ENCODE measurements at places on chromosomes 11 and 22.
A peak's percentile ranks its signal among the peaks of the same experiment; 100 is the strongest.

GRCh38 chr11:45169310-45170072 is 23.1 kb downstream of the PRDM11 start:
- DNase-seq: peak; percentile 61

DNA sequence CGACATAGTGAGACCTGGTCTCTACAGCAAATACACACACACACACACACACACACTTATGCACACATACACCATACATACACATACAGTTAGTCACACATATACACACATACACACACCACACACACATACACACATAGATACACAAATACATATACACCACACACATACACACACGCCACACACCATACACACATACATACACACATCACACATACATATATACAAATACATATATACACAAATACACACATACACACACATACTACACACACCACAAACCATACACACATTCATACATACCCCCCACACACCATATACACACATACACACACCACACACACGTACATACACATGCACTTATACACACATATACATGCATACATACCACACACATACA is 57.7 kb downstream of the MICAL2 start:
- no peak for DNase-seq

DNA sequence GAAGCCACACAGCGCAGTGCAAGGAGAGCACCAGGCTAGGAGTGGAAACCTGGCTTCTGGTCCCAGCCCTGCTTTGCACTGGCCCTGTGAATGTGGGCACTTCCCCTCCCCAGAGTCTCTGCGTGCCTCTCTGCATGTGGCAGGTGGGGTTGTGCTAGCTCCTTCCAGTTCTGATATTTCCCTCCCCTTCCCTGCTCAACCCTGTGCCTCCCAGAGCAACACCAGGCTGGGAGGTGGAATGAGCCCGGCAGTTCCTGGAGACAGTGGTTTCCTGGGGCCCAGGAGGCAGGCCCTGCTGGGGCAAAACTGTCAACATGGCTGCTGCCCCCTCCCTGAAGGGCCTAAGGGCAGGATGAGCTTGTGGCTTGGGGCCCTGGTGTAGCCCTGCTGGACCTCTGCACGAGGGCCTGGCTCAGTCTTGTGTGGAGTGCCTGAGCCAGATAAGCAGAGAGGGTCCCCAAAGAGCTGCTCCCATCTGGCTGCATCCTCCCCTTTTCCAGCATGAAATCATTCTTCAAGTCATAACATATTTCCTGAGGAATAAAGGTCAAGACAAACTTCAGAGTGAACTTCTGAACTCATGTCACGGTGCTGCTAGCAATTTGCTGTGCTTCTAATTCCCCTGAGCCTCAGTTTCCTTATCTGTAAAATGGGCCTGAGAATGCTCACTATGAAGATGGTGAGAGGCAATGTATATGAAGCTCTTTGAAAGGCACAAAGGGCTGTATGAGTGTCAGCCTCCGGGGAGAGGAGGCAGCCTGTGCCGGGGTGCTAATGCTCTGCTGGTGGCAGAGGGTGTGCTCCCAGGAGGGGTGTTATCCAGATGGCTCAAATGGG is 116.0 kb downstream of the GRIK4 start:
- no peak for DNase-seq

GRCh38 chr11:19450282-19450681 is 209.5 kb upstream of the E2F8 start:
- DNase-seq: no peak

DNA sequence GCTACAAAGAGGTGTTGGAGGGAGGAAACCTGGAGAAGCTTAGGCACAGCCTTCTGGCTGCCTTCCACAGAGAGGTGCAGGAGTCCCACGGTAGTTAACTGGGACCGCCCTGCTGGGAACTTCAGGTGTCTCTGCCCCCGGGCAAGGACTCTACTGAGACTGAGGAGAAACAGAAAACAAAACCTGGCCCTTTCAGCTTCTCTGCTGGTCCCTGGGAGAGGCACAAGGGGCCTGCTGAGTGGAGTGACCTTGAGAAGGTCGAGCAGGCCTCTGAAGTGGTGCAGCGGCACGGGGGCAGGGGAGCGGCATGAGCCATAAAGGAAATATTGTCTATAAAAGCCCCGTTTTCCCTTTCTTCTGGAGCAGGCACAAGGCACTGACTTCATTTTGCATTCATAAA is 38.9 kb downstream of the NTM start:
- no peak for DNase-seq

DNA sequence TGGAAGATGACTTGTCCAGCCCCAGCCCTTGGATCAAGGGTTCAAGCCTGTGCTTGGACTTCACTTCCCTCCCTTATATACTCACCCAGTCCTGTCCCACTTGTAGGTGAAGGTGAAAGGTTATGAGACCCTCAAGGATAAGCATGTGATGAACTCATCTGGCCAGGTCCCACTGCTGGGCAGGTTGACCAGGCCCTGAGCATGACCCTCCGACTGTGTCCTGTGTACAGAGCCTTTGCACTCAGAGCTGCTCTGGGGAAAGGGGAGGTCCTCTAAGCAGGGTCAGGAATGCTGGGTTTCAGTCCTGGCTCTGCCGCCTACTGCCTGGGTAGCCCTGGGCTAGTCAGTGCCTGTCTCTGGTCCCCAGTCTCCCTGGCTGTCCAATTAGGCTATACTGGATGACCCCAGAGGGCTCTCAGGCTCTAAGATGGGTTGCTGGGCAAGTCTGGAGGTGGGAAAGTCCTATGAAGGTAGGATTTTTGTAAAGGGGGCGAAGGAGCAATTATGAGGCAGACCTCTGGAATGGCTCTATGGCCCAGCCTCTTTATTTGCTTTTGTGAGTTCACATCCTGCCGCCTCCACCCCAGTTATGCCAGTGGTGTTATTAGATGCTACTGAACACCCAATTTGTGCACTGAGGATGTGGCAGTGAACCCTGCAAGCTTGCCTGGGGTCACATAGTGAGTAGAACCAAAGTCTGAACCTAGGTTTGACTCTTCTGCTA is 14.1 kb downstream of the DGAT2 start:
- DNase-seq: no peak

DNA sequence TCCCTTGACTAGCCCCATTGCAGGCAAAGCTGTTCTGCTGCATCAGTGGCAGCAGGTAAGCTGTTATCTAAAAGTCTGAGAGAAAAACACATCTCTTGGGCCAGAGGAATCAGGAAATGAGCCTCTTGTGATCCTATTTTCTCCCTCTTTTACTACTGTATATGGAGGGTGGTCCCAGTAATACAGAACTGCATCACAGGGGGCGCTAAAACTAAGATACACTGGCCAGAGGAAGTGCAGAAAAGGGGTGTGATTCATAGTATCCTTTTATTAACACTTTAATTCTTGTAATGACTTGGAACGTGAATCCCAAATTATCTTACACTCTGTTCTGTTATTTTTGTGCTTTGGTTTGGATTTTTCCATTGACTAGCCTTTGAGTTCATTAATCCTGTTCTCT is 8.8 kb upstream of the MED17 start:
- DNase-seq: no peak

- DNase-seq: no peak
Observed at GRCh38 chr11:60005360-60005759, 11.6 kb upstream of the OOSP4B start.

GRCh38 chr11:94297985-94298576 is 6.3 kb upstream of the IZUMO1R start:
- DNase-seq: no peak

DNA sequence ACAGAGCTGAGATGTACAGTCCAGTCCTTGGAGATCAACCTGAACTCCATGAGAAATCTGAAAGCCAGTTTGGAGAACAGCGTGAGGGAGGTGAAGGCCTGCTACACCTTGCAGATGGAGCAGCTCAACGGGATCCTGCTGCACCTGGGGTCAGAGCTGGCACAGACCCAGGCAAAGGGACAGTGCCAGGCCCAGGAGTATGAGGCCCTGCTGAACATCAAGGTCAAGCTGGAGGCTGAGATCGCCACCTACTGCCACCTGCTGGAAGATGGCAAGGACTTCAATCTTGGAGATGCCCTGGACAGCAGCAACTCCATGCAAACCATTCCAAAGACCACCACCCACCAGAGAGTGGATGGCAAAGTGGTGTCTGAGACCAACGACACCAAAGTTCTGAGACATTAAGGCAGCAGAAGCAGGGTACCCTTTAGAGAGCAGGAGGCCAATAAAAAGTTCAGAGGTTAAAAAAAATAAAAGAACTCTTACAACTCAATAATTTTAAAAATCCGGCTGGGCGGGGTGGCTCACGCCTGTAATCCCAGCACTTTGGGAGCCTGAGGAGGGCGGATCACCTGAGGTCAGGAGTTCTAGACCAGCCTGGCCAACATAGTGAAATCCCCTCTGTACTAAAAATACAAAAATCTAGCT is 69.9 kb upstream of the RTL6 start:
- DNase-seq: peak; percentile 8

DNA sequence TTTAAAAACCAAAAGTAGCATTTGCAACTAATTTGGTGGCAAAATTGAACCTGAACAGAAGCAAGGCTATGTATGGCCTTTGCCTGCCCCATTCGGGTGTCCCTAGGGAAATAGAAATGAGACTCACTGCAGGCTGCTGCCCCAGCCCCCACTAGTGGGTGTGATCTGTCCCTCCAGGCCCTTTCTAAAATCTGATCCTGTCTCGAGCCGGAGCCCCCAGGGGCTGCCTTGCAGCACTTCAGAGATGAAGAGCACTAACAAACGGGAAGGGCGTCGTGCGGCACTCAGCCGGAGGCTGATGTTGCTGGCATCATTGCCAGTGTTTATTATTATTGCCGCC is 43.2 kb downstream of the CD82 start:
- DNase-seq: no peak

- DNase-seq: no peak
Observed at GRCh38 chr22:35435201-35435740, 35.3 kb downstream of the MCM5 start.

DNA sequence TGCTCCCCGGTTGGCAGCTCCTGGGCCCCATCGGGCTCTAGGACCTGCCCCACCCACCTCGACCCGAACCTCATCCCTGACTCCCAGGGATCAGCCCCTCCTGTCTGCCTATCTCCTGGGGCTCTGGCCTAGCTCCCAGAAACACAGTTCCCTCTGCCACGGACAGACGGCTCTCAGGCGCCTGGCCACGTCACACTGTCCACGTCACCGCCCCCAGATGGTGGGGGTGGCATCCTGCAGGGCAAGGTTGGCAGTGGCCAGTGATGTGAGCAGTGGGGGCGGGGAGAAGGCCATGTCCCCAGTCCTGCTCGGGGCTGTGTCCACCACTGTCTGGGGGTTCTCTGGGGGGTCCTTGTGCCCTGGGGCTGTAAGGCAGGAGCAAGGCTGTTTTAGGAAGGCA is 29.2 kb downstream of the SYT7 start:
- DNase-seq: no peak

DNA sequence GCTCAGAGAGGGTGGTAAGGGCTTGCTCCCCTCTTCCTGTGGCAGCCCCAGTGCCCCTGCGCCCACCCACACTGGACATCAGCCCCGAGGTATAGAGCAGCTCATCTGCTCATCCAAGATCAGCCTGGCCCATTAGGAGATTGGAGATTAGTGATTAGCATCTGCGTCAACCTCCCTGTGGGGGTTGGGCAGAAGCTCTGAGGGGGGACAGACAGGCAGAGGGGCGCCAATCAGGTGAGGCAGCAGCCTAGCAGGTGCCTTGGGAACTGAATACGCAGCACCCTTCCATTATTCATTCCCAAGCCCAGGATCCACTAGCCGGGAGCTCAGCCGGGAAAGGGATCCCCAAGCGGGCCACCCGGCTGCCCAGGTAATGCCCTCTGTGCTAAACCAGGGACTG is 11.0 kb downstream of the SMTN start:
- DNase-seq: no peak

- DNase-seq: no peak
Observed at GRCh38 chr11:68804786-68805185, 36.9 kb downstream of the CPT1A start.

DNA sequence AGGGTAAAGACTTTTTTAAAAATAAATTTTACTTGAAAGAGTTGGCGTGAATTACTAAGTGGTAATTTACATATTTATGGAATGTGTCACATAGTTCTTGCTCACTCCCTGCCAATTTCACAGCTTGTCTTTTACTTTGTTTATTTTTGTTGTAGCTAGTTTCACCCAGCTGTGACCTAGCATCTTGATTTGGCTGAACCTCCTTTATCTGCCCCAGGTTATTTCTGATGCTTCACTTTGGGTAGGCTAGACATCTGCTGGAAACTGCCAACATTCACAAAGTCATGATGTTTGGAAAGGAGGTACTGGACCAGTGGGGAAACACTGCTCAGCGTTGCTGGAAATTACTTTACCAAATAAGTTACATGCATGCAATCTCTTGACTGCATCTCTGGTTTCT is 1676.0 kb upstream of the RAG2 start:
- no peak for DNase-seq

DNA sequence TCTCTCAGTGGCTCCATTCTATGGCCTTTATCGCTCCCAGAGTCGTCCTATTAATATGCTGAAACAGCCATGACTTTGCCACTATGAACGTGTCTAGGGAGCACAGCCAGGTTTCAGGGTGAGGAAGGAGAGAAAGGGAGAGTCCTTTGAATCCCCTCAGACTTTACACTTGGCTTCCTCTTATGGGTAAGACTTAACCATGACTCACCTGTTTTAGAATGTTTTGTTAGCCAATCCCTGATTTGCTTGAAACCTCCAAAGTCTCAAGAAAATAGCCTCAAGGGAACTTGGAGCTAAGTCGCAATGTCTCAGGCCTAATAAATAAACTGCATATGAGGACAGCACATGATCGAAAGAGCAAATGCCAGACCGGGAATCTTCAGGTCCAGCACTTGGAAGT is 131.2 kb upstream of the RCN1 start:
- DNase-seq: no peak

- no peak for DNase-seq
Observed at GRCh38 chr11:84608837-84609196, 1018.3 kb downstream of the DLG2 start.

DNA sequence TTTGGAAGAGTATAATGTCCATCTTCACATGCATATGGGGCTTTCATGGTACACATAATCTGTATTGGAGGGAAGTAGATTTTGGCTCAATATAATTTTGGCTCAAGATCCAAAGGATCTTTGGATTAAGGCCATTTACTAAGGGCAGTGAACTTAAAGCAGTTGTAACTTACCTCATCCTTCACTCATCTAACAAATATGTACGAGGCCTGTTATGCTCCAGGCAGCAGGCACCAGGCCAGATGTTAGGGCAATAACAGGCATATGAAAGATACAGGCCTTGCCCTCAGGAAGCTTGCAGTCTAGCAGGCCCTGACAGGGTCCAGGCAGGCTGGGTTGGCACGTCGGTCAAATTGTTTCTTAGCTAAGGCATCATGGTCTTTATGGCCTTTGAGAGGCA is 44.6 kb downstream of the LIF start:
- DNase-seq: no peak

DNA sequence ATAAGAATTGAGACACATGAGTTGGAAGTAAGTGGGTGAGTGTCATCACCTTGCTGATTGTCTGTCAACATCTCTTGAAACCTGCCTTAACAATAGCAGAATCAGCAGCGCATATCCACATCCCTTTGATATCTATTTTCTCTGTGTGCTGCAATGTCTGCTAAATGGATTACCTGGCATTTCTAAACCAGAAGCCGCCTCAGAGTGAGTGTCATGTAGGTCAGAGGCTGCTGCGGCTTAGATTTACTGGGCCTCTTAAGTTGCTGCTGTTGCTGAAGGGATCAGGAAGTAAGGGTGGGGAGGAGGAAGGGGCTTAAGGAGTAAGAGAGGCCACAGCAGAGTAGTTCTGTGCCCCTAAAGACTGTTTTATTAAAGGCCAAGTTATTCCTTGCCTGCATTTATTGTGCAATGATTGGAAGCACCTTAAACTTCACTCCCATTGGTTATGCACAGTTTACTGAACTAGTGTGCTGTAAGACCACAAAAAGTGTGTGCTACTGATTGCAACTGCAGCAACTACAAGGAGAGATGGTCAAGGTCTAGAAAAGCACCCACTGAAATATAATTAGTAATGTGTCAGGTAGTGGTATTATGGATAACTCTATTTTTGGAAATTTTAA is 29.8 kb upstream of the TMEM41B start:
- DNase-seq: no peak

Data from NCI-H1417 (cell line).